Muscle of back (tissue), 13 donors: ENCODE measurements at places on chromosomes 13 and 19.

GRCh38 chr13:49395451-49395865 lies 48.4 kb downstream of the CAB39L start:
- DNase-seq, result peak; percentile 77

DNA sequence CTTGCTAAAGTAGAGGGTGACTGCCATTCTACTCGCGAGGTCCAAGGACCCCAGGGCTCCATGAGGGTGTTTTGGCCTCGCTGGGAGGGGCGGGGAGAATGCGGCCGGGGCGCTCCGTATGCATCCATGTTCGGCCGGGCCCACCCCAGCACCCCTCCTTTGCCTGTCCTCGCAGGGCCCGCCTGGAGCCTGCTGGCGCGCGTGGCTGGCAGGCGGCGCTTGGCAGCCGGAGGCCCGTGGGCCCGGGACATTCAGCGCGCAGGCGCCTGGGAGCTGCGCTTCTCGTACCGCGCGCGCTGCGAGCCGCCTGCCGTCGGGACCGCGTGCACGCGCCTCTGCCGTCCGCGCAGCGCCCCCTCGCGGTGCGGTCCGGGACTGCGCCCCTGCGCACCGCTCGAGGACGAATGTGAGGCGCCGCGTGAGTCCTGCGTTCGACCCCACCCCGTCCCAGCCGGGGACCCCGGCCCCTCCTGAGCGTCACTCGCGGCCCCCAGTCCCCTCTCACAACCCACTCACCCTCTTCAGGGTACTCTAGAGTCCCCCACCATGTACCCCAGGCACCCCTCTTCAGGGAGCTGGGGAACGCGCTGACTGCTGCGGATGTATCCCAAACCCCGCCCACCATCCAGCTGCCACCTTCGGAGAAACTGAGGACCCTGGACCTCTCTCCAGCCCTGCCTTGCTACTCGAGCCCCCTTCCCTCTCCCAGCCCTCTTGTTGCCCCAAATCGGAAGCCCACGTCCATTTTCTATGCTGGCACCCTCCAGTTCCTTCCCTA lies 4.1 kb downstream of the DLL3 start:
- DNase-seq, result peak; percentile 79

DNA sequence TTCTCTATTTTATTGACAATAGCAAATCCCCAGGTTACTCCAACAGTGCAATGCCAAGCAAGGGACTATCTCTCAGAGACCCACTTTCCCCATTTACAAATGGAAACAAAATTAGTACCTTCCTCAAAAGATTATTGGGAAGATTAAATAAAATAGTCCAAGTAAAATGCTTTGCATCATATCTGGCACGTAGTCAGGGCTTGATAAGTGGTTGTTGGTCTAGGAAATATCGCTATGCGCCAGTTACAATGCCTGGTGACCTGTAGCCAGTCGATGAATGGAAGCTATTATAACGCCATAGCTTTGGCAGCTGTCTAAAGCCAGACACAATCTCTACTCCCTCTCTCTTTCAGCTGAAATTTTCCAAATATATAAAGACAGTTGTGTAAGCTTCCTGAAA lies 220.3 kb downstream of the RAP2A start:
- no peak for DNase-seq

DNA sequence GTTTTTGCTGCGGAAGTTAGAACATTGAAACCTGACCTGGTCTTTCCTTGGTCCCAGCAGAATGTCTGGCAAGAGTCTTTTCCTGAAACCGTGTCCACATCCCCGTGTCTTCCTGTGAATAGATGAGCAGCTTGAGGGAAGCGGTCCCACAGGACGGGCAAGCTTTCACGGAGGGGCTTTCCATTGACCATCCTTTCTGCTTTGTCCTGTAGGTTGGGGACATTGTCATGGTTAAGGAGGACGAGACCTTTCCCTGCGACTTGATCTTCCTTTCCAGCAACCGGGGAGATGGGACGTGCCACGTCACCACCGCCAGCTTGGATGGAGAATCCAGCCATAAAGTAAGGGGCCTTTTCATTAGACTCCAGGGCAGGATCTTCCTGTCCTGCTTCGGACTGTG lies 126.0 kb downstream of the ATP11A start:
- DNase-seq, result no peak

GRCh38 chr19:33720691-33721682 lies 75.7 kb upstream of the KCTD15 start:
- DNase-seq, result no peak

DNA sequence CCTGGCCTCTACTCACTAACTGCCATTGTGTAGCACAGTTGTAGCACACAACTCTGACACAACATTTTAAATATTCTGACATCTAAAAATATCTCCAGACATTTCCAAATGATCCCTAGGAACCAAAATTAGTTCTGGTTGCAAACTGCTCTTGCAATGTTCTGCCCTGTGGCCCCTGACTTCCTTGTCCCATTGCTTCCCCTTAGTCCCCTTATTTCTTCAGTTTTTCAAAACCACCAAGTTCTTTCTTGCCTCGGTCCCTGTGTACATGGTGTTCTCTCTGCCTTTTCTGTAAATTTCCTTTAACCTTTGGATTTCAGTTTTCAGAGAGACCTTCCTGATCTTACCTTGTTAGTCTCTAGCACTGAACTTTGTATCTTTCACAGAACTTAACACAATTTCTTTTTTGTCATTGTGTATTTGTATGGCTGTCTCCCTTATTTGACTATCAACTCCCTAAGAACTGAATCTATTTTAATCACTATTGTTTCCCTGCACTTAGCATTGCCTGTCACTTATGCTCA lies 87.6 kb upstream of the MLNR start:
- DNase-seq, result no peak

- no peak for DNase-seq
Measured at GRCh38 chr13:69947582-69947981, 160.0 kb upstream of the ATXN8OS start.

- DNase-seq, result no peak
Measured at GRCh38 chr13:86082121-86082520, 282.9 kb upstream of the SLITRK6 start.

GRCh38 chr13:31807090-31807541 lies 67.8 kb downstream of the RXFP2 start:
- no peak for DNase-seq

DNA sequence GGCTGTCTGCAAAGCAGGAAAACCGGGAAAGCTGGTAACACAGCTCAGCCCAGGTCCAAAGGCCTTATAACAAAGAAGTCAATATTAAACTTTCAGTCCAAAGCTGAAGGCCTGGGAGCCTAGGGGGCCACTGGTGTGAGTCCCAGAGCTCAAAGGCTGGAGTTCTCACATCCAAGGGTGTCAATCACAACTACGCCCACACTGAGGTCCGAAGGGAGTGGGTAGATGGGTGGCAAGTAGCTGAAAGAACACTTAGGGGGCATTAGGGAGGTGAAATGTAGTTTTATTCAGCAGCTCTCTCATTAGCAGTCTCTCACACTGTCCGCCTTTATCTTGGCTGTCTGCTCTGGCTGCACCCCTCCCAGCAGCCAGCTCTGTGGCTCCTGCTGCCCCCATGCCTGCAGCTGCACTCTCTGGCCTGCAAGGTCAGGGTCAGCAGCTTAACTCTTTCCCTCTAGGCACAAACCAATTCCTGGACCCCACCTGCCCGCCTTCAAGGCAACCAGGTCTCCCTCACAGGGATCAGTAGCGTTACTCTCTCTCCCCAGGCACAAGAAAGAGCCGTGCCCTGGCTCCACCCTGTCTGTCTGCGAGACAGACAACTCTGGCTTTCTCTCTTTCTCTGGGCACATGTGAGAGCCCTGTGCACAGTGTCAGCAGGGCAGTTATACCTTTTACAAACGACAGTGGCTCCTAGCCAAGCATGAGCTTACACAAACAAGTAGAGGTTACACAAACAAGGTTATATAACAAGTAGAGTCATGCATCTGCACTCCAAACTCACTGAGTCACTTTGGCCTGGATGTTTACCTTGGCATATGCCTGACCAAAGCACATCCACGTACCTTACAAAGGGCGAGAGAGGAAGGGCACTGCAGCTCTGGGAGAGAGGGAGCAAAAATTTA lies 249.4 kb upstream of the PCDH20 start:
- DNase-seq, result no peak

DNA sequence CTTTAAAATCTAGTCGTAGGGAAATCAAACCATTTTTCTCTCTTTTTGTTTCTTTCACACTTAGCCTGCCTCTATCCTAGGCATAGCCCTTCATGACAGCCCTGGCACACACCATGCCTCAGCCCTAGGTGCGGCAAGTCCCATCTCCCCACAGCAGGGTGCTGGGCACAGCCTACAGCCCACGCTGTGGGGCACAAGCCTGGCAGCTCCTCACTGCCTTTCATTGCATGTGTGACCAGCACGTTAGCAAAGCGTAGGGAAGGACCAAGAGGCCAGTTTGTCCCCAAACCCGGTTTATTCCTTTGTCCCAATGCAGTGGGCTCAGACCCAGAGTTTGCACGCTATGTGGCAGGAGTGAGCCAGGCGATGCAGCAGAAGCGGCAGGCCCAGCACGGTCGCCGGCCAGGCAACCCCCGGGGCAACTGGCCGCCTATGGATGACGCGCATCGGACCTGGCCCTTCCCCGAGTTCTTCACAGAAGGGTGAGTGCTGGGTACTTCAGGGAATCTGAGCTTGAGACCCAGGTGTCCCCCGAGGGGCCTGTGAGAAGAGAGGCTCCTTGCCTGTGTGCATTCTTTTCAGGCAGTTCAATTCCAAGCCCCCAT lies 17.3 kb upstream of the GPI start:
- DNase-seq, result no peak

- DNase-seq, result no peak
Measured at GRCh38 chr13:23634897-23635296, 64.7 kb downstream of the TNFRSF19 start.

- DNase-seq, result no peak
Measured at GRCh38 chr13:49258089-49258796, 10.5 kb downstream of the CDADC1 start.

- DNase-seq, result no peak
Measured at GRCh38 chr13:53010374-53011105, 18.1 kb upstream of the OLFM4 start.

- no peak for DNase-seq
Measured at GRCh38 chr13:47519626-47520025, 481.4 kb downstream of the SUCLA2 start.
